Progenitor cell of endocrine pancreas (in vitro differentiated cells): ENCODE measurements at places on chromosomes 6 and 20.

- DNase-seq: no peak
Observed at GRCh38 chr6:111978532-111979149, 75.3 kb upstream of the CCN6 start.

- no peak for DNase-seq
Observed at GRCh38 chr6:118574051-118574865, 26.2 kb downstream of the PLN start.

- no peak for DNase-seq
Observed at GRCh38 chr6:26411751-26412150, 9.7 kb downstream of the BTN3A1 start.

DNA sequence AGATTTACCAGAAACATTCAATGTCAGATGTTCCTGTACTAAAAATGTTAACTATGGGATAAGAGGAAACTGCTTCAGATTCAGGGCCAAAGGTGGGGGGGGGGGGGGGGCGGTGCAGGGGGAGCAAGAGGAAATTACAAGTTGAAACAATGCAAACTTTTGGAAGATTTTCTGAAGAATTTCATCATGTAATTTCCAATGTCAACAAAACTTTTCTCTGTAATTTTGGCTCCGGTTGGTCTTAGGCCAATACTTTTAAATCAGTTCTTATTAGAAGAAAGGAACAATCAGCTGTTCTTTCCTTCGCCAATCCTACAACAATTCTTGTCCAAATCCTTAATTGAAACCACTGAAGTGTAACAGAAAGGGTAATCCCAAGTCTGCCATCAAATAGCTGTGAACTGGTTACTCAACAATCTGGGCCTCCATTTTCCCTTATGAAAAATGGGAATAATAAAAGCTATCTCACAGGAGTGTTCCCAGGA is 13.1 kb downstream of the UQCC1 start:
- no peak for DNase-seq

DNA sequence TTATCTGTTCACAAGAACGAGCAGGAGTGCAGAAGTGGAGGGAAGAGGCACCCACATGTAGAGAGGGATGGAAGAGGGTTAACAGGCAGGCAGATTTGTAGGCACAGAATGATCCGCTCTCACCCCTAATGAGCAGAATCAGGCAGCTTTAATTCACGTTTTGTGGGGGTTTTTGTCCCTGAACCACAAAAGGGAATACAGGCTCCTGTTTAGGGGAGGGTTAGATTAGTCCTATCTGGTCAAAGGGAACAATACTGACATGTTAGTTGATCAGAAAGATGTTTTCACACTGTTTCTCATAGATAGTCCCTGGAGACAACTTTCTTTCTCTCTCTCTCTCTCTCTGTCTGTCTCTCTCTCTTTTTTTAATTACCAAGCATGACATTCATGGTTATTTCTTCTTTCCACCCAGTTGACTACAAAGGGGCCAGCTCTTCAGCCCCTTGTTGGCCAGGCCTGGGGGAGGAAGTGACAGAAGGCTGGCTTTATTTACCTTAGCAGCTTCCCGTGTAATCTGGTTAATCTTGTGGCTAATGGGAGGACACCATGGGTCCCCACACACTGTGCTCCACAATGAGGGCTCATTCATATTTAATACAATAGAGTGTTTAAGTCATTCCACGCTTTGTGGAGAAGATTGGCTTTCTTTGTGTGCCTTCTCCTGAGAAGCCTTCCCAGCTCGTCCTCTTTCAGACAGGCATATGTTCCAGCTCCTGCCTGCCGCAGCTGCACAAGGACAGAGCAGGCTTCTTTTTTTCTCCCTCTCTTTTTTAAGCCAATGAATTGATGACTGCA is 958.8 kb downstream of the TFAP2A start:
- DNase-seq: no peak

- DNase-seq: no peak
Observed at GRCh38 chr6:33977606-33978411, 168.1 kb downstream of the GRM4 start.

- no peak for DNase-seq
Observed at GRCh38 chr6:163405412-163406309, 8.9 kb upstream of the QKI start.

DNA sequence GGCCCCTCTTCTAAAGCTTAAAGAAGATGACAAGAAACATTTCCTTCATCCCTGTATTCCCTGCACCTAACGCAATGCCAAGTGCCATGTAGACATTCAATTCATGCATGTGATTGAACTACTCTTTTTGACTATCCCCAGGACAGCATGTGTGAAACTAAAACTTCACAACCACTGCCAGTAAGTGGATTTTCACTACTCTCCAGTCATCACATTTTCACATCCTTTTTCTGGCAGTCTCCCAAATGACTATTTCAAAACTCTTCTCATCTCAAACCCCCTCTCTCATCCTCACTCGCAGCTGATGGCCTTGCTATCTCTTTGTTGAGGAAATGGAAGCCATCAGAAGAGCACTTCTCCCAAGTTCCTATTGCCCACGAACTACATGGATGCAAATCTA is 122.6 kb downstream of the OPRM1 start:
- no peak for DNase-seq

DNA sequence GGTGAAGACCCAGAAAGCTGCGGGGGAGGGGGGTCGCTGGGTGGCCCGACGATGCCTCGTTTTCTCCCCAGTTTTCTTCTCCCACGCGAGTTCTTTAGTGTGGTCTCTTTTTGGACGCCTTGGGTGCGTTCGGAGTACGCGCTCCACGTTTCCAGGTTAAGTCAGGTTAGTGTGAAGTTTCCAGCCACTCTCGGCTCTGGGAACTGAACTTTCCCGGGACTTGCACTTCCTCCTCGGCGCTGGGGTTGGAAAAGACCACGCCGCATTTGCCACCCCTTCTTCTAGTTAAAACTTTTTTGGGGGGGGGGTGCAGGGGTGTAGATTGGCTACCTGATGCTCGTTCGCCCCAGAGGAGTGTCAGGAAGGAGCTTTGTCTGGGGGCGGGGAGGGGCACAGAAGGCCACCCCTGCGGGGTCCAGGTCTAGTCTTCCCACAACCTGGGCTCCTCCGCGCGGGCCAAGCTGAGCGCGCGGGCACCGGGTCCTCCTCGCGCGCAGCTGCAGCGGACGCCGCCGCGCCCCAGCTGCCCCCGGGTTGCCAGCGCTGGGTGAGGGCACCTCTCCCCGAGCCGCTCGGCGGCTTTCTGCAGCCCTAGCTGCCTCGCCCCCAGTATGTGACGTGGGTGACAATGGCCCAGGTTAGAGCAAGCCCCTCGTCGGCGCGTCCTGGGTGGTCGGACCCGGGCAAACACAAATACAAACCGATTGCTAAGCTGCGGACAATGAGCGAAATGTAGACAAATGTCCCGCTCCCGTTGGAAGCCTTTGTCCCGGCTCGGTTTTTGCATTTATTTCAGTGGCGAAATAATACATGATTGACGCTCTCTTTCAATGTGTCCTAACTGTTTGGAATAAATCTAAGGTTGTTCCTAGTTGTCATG is 1.7 kb upstream of the NKX2-2 start:
- DNase-seq: no peak

DNA sequence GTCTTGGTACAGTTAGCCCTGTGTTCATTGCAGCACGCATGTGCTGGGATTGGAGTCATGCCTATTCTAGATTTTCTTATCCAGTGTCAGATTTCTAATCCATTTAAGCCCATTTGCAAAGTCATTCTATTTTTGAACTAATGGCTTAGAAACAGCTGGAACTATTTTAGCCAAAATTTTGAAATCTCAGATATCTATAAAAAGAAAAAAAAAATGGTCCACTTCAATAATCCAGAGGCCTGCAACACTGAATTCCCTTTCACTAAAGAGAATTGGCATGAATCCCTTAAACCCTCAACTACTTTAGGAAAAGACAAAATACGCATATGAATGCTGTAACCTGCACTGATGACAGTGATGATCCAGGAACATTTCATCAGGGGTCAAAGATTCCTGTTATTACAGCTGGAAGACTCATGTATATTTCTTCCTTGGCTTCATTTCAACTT is 1.5 kb downstream of the COL21A1 start:
- no peak for DNase-seq
